ENCODE measurements at places on chromosomes 2 and 18.

DNA sequence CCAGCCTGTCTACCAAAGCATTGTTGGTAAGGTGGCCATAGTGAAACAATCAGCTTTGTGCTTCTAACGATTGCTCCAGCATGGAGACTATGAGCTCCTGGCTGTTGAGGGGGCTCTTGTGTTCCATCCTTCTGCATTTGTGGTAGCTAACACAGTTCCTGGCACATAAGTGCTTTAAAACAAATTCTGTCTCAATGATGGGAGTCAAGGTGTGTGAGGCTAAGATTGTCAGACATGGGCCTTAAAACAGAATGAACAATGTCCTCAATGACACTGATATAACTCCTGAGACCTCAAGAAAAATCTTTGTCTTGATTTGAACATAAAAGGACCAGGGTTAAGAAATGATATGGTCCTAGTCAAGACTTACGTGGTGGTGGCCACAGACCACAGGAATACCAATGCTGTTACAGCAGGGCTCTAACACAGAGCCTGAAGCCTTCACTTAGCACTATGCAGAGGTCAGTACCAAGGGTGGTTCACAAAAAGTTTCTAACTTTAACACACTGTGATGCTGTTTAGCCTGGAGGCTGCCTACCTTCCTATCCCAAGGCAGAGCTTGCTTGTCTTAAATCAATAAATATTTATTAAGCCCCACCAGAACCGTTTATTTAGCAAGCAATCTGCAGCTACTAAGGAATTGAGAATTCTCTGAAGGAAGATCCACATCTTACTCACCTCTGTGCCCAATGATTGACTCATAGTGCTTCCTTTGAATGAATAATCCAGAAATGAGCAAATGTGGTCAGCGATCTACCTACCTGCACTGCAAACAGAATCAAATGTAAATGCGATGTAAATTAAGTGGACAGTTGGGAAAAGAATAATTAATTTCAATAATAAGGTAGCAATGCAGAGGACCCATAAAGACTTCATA, 35.1 kb downstream of the EVA1A start:
- no peak for DNase-seq

DNA sequence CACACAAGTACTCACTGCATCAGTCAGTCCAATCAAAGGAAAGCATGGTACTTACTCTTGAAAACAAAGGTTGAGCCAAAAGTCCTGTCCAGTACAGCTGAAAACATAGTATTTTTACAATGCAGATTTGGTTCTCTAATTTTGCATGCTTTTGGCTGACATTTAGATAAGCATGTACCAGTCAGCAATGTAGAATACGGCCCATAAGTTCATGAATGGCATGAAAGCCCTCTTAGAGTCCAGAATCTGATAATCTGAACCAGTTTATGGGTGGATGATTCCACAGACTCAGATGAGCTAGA, 90.2 kb downstream of the CCBE1 start:
- no peak for DNase-seq

DNA sequence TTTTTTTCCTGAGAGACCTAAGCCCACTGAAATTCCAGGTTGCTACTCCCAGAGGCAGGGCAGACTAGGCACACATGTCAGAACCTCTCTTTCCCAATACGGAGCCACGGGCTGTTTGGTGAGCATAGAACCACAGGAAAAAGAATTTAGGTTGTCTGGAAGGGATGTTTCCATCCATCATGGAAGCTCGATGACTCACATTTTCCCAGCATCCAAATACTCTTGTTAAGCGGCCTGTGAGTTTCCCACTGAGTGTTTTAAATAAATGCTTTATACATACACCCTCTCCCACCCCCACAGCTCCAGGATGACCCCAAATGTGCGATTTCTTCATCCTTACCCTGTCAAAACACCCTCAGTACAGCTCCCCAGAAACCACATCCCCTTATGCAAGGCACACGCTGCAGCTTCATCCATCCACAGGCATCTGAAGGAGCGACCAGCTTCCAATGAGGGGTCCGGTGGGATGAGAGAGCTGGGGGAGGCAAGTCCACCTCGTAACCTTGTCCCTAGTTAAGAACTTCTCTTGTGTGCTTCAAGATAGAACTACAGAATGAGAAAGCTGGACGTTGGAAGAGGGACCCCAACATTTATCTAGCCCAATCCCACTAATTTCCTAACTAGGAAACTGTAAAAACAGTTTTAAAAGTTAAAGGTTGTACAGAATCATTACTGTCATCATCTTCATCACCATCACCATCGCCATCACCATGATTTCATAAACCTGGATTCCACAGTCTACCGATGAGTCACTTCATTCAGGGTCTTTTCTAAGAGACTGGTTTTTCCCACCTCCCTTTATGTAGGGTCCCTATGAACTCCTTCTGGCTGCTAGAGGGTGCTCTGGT, 63.5 kb upstream of the FZD7 start:
- DNase-seq = no peak

- DNase-seq = no peak
Measured at GRCh38 chr2:190382851-190383250, 25.3 kb upstream of the MFSD6 start.

- DNase-seq = peak; percentile 79
Measured at GRCh38 chr2:23606968-23607367, 222.0 kb downstream of the KLHL29 start.

- DNase-seq = no peak
Measured at GRCh38 chr2:46849721-46850556, 65.7 kb downstream of the MCFD2 start.

- DNase-seq = no peak
Measured at GRCh38 chr2:74764429-74765272, 69.3 kb upstream of the HK2 start.

- DNase-seq = no peak
Measured at GRCh38 chr2:97769711-97770110, 56.3 kb downstream of the ZAP70 start.

GRCh38 chr2:33317369-33318007, 159.0 kb upstream of the RASGRP3 start:
- no peak for DNase-seq

GRCh38 chr18:63229971-63230370, 89.6 kb downstream of the BCL2 start:
- no peak for DNase-seq

- no peak for DNase-seq
Measured at GRCh38 chr2:120772261-120772660, 36.6 kb downstream of the GLI2 start.

DNA sequence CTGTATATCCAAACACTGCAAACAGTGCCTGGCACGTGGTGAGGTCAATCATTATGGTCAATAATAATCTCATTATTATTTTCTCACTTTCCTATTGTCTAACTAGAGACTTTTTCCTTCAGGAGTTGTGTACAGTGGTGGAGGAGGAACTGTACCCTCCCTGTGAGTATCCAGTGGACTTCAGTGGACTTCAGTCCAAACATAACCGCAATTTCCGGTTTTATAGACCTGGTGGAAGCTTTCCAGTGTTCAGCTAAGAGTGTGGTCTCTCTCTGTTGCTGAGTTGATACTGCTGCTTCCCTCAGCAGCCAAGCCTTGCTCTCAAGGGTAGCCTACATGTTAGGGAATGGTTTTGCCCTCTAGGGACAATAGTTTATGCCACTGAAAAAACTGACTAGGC, 447.1 kb downstream of the TMEM182 start:
- DNase-seq = no peak

DNA sequence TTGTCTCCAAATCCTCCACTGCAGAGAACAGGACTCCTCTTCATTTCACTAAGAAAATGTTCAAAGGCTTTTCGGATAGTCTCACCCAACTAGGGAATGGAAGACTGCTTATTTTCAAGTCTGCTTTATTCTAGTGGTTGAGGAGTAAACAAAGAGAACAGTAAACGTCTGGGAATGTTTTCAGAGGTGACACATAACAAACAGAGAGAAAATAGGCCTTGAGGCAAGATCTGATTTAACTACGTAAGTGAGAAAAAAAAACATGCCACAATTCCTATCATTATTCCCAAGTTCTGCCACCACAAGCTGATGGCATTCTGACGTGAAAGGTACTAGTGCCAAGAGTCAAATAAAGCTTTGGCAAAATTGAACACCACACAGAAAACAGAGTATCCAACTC, 16.7 kb upstream of the WIPF1 start:
- peak; percentile 92 for DNase-seq

DNA sequence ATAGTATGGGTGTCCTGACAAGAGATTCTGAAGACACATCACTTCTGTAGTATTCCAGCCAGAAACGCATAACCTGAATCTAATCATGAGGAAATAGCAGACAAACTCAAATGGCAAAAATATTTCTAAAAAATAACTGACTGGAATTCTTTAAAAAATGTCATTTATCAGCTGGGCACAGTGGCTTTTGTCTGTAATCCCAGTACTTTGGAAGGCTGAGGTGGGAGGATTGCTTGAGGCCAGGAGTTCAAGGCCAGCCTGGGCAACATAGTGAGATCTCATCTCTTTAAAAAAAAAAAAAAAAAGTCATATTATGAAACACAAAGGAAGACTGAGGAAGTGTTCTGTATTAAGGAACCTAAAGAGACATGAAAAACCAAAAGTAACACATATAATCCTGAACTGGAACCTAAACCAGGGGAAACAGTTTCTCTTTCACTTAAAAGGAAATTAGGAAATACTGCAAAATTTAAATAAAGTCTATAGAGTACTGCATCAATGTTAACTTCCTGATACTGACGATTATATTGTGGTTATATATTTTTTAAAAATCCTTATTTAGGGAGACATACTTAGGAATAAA, 29.9 kb downstream of the SESTD1 start:
- DNase-seq = no peak

Data from SJSA1 (cell line).